Right kidney (tissue), 9 donors: ENCODE measurements at places on chromosomes 4 and X.
A peak's percentile ranks its signal among the peaks of the same experiment; 100 is the strongest.

DNA sequence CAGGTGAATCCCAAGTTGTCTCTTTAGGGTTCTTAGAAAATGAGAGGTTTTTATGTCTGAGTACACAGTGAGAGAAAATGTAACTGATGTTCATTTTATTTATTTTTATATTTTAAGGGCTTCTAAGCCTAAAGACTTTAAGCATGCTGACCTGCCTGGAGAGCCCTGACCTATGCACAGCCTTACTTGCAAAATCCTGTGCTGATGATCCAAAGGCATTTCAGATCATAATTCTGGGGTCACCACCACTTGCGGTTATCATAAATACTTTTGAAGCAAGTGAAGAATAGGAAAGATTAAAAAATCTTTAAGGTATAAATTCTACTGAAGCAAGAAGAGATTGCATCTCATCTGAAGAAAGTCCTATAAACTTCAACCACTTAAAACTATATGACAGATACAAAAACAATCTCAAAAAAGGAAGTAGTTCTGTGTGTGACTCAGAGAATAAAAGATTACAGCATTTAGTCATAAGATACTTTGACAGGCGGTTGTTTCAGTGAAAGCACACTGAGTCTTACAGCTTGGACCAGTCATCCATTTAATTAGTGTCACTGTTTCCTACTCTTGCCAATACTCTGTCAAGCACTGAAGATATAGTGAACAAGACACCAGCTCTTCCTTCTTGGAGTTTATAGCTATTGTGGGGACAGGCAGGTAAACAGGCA lies 245.2 kb upstream of the DIPK2B start:
- DNase-seq: no peak

GRCh38 chr4:105194328-105195231 lies 47.9 kb downstream of the TET2 start:
- DNase-seq: no peak

DNA sequence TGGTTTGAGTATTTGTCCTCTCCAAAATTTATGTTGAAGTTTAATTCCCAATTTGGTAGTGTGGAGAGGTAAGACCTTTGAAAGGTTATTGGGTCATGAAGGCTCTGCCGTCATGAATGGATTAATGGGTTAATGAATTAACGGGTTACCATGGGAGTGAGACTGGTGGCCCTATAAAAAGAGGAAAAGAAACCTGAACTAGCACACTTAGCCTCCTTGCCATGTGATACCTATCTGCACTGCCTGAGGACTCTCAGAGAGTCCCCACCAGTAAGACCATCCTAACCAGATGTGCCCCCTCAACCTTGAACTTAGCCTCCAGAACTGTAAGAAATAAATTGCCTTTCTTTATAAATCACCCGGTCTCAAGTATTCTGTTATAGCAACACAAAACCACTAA lies 39.3 kb downstream of the PAGE1 start:
- no peak for DNase-seq

DNA sequence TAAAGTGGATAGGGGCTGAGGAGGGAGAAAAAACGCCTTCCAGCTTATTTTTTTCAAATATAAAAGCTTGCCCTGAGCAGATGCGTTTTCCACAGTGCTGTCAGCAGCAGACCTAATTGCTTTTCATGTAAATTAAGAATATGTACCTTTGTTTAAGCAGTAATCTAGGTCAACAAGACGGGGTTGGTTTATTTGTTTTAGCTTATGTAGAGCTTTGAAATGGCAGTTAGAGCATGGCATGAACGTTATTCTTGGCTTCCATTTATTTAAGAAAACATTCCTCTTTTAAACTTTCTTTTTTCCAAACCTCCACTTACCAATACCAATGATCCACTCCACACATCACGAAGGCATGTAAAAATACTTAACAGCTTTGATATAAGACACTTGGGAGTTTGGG lies 220.3 kb upstream of the TENM3 start:
- DNase-seq: no peak

DNA sequence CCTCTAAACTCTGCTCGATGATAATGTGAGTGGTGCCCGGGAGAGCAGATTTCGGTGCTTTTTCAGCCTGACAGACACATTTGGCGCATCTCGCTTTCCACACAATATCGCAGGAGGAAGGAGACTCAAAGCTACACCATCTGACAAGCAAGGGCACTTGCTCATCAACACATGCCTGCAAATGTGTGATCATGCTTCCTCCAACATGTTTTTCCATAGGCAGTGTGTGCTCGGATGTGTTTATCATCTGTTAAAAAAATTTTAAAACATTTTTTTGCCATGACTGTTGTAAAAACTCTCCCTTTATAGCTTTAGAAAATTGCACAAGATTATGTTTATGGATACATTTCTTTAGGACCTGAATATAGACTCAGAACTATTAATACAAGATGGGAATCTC lies 170.3 kb upstream of the PUDP start:
- DNase-seq: no peak

- no peak for DNase-seq
Observed at GRCh38 chr4:150497612-150498011, 84.3 kb upstream of the MAB21L2 start.

DNA sequence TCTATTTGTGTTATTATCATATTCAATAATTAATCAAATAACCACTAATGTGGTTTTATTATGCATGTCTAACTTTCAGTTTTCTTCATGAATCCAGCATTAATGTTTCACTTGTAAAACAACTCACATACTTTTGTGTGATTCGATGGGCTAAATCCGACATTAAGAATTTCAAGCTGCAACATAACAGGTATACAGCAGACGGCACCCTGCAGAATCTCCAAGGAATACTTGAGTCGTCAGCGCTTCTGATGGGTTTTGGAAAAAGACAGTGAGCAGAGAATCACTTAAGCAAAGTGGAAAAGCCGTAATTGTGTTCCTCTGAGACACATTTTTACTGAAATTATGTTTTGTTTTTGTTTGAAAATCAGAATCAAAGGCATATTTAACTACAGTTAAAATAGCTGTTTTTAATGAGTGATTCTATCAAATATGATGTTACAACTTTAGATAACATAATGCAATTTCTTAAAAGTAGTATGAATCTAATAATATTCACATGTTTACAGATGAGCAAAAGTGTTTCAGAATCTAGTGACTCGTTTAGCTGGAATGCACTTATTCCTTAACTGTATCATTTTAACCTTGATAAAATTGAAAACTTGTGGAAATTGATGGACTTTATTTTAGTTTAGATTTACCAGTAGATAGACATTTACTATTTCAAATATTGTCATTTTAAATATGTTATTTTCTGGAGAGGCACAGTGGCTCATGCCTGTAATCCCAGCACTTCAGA lies 514.8 kb downstream of the CCSER1 start:
- no peak for DNase-seq

GRCh38 chrX:110584083-110584482 lies 211.5 kb downstream of the CHRDL1 start:
- DNase-seq: no peak

DNA sequence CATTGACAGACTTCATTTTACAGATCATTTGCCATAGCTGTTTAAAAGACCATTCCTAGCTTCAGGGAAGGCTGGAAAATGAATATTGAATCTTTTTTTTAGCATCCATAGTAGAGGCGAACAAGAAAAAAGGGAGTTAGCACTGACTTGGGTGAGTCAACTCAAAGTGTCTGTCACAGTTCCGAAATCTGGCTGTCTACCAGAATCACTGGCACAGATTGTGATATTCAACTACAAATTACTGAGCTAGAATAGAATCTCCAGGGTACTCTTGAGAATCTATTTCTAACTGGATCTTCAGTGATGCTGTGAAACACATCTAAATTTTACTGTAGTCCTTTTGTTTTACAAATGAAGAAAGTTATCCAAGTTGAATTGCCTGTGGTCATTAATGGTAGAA lies 31.5 kb downstream of the SEC24B start:
- DNase-seq: no peak

GRCh38 chr4:113053883-113054282 lies 4.4 kb downstream of the ANK2 start:
- DNase-seq: no peak

DNA sequence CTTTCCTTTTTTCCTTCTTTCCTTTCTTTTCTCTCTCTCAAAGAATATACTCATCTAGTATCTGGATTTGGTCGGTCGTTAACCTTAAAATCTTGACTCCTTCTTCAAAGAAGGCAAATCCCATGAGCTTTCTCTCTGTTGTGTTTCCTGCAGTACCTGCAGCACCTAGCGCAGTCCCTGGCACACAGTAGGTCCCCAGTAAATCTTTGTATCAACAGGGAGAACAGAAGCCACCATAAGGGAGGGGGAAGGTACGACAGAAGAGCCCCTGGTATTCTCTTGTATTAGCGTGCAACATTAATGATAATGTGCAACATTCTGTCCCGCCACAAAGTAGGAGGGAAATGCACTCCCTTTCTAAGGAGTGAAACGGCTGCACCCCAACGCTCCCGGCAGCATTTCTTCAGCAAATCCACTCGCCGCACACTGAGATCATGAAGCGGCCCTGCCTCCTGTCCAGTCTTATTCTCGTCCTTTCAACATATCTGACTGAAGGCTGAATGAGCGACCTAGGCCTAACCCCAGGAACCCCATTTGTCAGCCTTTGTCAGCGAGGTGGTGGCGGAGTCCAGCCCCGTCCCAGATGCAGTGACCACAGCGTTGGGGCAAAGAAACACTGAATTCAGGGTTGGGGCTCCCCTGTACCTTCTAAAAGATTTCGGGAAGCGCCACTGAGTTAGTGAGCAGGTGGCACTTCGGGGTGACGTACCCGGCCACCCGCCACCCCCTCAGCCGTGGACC lies 133.7 kb downstream of the AMELX start:
- peak; percentile 46 for DNase-seq

- no peak for DNase-seq
Observed at GRCh38 chrX:155027509-155028066, 944 bp downstream of the FUNDC2 start.

- peak; percentile 68 for DNase-seq
Observed at GRCh38 chrX:132957211-132958090, 978 bp downstream of the HS6ST2 start.

DNA sequence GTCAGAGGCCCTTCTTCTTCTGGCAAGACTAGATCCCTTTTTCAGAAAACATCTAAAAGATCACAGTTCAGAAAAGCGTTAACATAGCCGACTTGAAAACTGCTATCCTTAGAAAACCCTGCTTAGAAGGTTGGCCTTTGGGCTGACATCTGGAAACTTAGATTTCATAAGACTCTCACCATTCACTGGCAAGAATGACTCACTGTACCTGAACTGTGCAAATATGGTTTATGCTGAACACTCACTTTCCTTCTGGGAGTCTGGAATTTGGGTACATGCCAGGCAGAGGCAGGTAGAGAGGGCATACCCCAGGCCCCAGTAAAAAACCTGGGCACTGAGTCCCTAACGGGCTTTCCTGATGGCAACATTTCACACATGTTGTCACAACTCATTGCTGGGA lies 88.8 kb upstream of the GPC3 start:
- no peak for DNase-seq
